ENCODE measurements at places on chromosomes 12 and 14.

GRCh38 chr14:99936738-99937474 is 128.3 kb upstream of the EVL start:
- DNase-seq = no peak

GRCh38 chr14:90424686-90425372 is 28.0 kb downstream of the CALM1 start:
- DNase-seq = no peak

GRCh38 chr12:118706437-118706836 is 274.9 kb upstream of the SRRM4 start:
- no peak for DNase-seq

- no peak for DNase-seq
These were observed 64.8 kb upstream of the RD3L start for GRCh38 chr14:104007121-104007520.

- DNase-seq = no peak
These were observed 29.4 kb upstream of the OXA1L start for GRCh38 chr14:22737052-22737451.

GRCh38 chr12:45234139-45234865 is 18.4 kb downstream of the ANO6 start:
- no peak for DNase-seq
